Fibroblast of skin of scalp (primary cell): ENCODE measurements at places on chromosomes 3 and 15.

DNA sequence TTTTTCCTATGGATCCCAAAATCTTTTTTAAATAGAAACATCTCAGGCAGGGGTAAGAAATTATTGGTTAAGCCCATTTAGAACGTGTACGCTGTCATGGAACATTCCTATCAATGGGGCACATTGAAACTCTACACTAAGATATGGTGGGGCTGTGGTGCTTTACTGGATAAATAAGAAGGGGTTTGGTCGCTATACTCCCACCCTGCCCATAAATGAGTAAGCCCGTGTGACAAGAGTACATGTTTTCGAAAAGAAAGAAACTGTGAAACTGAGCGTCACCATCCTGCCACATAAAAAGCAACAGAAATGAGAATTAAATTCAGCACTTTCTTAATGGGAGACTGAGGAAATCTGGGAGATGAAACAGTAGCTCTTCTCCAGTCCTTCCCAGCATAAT lies 929.7 kb upstream of the CFAP20DC start:
- DNase-seq: no peak

DNA sequence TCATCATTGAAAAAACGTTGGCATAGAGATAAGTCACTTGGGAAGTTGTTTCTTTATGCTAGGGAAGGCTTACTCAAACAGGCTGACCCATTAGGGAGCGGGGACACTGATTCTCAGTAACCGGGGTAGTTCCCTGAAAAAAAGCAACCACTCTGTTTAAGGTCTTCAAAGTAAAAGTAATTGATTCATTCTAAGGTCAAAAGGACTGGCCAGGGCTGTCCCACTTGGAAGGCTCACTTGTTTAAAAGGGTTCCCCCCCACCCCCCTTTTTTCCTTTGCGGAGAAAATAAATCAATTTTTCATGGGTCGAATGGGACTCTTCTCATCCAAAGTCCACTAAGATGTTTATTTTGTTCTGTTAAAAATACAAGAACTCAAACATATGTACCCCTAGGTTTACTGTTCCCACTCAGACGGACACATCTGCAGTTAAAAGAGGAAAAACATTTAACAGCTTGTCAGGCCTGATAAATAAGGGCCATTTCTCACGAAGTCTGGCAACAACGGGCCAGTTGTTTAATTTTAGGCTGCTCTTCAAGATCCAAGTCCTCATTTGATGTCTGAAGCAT lies 53.0 kb downstream of the ARHGEF3 start:
- no peak for DNase-seq

DNA sequence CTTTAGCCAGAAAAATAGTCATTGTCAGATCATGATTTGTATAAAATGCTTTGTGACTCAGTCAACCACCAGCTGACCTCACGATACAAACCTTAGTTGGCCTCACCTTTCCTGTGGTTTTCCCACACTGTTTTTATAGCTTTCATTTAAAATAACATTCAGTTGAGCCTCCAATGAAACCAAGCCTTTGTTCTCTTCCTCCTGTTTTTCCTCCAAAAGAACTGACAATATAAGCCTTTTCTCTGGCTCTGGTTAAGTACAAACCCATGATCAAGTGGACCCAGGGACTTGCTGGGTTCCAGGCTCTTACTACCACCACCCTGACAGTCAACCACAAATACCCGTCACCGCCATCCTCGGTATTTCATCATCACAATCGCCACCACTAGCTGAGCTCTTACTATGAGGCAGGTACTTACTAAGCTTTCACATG lies 81.7 kb downstream of the TAMM41 start:
- DNase-seq: peak; percentile 28

DNA sequence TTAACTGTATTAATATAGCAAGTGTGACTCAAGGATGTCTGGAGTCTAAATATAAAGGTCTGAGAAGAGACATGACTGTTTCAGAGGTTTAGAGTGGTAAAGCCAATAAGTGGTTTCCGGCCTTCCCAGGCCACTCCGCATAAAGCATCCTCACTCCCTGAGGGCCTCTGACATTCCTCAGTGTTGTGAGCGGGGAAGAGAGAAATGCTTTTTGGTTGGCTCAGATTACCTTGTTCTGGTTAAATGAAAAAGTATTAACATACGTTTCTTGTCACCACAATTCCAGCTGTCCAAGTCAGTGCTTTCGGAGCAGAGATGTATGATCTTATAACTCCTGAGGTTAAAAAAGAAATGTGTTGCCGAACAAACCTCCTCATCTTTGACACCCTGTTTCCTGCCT lies 103.8 kb downstream of the RBMS3 start:
- DNase-seq: peak; percentile 97

- peak; percentile 53 for DNase-seq
Observed at GRCh38 chr3:48400824-48401433, 28.9 kb downstream of the FBXW12 start.
